ENCODE measurements at places on chromosomes 6 and 20.

DNA sequence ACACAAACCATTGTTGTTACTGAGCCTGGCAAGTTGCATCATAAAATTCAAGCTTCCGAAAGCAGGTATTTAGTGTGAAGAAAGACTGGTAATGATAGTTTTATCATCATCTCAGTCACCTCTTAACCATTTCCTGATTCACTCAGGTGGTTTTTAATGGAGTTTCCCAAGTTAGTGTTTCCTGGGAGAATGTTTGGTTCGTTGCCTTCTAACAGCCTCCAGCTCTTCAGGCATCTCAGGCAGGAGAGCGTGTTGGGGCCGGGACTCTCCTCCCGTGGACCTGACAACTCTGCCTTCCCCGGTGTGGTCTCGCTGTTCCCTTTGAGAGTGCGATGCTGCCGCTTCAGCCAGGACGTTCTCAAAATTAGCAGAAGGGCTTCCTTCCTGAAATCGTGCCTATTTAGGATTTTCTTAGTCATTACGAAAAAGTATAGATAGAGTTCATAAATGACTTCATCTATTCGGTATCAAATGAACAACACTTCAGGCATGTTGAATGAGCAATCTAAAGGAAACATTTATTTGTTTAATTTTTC, 105.0 kb upstream of the QKI start:
- no peak for DNase-seq

GRCh38 chr20:41054070-41054846, 25.6 kb downstream of the TOP1 start:
- DNase-seq: no peak

DNA sequence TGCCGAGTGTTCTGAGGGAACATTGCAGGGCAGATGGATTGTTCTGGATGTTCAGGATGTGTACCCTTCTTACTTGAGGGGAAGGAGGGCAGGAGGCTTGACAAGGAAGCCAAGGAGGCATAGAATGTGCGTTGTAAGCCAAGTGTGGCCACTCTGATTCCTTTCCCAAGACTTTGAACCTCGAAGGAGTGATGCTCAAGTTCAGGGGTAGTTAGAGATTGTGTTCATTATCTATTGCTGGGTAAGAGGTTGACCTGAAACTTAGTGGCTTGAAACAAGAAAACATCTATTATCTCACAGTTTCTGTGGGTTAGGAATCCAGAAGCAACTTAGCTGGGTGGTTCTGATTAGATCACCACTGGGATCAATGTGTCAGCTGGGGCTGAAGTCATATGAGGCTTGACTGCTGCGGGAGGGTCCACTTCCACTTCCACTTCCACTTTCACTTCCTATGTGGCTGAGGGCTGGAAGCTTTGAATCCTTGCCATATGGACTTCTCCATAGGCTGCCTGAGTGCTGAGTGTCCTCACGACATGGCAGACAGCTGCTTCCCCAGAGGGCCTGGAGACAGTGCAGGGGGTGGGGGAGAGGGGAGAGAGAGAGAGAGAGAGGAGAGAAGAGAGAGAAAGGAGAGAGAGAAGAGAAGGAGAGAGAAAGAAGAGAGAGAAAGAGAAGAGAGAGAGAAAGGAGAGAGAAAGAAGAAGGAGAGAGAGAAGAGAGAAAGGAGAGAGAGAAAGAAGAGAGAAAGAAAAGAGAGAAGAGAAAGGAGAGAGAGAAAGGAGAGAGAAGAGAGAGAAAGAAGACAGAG, 6.9 kb upstream of the CD40 start:
- no peak for DNase-seq

GRCh38 chr6:159646733-159647132, 46.3 kb downstream of the SOD2 start:
- DNase-seq: no peak

- DNase-seq: no peak
Observed at GRCh38 chr6:21610341-21610740, 16.8 kb downstream of the SOX4 start.

GRCh38 chr20:45810191-45810970, 2.1 kb upstream of the UBE2C start:
- no peak for DNase-seq

DNA sequence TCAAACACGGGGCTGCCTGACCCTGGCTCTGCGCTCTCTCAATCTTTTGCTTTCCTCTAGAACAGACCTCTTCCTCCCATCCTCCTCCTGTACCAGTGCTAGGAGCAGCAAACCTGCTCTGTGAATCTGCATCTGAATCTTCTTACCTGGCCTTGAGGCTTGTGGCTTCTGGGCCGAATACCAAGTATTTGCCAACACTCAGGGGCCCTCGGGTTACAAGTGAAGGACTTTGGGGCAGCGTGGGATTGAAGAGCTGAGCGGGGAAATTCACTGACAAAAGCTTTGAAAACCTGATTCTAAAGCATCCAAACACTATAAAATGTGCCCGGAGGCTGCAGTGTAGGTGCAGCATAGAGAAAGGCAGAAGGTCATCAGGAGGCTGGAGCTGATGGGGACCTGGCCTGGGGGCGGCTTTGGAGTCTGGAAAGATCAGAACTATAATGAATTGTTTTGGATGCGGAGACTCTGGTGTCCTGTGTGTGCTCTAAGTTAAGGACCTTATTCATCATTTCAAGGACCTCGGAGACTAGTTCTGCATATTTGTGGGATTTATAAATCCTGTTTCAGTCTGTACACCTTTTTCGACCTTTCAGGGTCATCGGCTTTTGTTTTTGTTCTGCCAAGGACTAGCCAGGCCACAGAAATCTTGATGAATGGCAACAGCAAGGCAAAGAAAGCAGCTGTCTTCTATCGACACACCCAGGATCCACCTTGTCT, 16.4 kb upstream of the IGF2R start:
- DNase-seq: no peak

- no peak for DNase-seq
Observed at GRCh38 chr20:51365670-51366069, 176.8 kb downstream of the NFATC2 start.

DNA sequence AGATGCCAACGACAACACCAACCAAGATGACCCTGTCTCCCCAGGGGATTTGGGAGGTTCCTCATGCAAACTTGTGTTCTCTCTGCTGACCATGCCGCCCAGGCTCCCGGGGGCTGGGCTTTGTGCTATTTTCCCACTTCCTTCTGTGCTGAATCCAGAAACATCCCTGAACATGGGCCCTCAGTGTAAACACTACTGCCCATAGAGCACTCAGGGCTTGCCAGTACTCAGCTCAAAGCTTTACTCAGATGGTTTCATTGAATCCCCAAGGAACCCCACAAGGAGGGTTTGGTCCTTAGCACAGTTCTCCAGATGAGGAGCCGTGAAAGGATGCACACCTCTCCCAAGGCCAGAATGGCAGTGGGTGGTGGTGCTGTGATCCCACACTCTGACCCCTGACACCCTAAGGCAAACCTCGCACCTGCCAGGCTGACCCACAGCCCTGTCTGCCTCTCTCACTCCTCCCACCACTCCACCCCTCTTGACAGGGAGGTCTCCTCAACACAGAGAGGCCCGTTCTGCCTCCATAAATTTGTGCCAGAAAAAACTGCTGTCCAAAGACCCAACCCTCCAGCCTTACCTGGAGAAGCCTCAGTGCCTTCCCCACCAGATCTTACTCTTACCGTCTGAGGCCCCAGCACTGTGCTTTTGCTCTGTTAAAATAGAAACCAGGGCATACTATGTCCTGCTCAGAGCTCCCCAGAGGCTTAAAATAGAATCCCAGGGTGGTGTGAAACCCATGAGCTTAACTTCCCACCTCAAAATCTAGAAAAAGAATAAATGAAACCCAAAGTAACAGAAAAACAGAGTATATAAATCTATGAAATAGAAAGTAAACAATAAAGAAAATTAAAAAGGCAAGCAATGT, 283.0 kb upstream of the CDH4 start:
- no peak for DNase-seq

GRCh38 chr6:135318738-135319469, 137.8 kb downstream of the MYB start:
- no peak for DNase-seq

DNA sequence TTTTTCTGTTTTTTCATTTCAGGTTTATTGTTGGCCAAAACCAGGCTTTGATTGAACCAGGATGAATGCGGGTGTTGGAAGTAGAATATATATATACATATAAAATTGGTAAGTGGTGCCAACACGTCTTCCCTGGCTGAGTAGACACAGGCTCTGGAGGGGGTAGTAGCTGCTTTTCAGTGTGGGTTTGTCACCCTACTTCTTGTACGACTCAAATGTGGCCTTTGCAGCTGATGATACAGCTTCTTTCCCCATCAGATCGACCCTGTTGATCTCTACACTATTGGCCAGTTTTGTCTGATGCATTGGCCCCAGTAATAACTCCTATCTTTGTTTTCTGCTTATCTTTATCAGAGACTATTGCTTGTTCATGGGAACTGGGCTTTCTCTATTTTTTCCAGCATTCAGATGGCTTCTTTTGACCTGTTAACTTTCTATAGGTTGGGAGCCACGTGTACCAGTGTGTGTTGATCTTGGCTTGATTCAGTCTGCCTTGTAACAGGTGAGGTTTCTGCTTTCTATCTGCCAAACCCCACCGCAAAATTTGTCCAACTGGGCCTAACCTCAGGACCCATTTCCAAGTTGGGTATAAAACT, 2.7 kb upstream of the ZNFX1 start:
- no peak for DNase-seq

DNA sequence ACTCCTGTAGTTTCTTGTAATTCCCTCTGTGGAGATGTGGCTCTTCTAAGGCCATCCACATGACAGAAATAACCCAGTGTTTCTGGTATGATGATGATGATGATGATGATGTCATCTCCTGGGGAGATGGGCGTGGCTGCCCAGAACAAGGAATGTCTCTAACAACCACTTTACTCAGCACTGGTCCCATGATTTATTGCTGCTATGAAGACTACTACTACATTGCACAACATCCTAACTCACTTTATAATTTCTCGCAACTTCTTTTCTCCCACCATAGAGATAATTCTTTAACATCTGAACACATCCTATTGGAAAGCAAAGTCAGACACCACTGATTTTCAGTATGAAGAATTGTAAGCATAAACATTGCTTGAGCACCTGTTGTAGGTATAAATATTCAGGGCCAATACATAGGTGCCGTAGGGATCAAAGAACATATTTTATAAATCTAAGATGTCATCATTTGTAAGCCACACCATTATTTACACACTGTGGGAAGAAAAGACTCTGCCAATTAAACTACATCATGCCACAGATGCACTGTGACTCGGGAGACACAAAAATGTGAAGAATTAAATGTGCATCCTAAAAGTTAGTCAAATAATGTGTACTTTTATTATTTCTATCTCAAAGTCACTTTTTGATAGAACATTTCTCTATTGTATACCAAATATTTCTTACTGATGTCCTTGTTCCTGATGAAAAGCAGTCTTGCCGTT, 6.4 kb downstream of the TPMT start:
- DNase-seq: no peak

DNA sequence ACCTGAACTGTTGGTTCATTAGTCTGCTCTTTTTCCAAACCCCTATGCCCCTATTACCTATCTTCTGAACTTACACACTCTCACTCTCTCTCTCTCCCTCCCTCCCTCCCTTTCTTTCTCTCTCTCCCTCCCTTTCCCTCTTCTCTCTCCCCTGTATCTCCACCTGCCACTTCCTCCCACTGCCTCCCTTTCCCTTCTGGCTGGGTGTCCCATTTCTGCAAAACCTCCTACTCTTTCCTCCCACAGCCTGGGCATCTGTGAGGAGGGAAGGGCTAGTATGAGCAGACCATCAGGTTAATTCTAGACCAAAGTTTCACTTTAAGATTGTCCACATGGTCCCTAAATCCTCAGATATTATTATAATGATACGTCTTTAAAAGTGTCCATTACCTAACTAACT, 95.1 kb downstream of the TMEM200A start:
- no peak for DNase-seq

DNA sequence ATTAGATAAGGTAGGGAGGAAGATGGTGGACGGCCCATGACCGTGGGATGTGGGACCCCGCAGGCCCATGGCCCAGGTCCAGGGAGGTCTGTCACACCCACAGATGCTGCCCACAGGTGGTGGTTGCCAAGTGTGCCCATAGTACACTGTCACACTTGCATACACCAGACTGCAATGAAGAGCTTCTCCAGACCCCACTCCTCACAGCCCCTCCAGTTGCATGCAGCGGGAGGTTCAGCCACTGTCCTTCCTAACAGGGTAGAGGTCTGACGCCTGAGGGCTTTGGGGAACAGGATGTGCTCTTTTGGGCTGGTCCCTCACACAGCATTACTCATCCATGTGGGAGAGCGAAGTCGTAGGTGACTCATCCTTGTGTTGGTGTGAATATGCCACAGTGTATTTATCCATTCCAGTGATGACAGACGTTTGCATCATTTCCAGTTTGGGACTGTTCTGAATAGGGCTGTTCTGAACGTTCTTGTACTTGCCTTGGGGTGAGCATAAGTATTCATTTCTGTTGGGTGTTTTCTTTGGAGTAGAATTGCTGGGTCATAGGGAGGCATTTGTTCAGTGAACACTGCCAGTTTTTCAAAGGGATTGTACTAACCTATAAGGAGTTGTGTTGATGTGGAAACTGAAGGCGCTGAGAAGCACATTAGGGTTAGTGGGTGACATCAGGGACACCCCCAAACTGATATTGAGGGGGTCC, 10.1 kb upstream of the PYGB start:
- DNase-seq: no peak

DNA sequence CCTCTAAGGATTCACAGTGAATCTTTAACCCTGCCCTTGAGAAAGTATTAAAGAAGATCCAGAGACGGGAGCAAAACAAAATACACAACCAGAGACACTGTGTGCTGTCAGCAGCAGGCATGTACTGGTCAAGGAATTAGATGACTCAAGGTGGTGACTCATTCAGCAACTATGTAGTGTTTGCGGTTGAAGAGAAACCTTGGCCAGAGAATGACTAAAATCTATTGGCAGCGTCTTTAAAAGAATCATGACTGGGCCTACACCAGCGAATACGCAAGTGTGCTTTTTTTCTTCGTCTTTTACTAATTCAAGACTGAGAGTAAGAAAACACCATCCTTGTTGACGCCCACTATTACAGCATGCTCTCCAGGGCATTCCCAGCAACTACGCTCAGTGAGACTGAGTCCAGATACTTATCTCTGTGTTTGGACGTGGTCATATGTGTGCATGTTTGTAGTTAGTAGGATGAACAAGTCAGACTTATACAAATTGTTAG, 72.4 kb upstream of the BACH2 start:
- DNase-seq: no peak

DNA sequence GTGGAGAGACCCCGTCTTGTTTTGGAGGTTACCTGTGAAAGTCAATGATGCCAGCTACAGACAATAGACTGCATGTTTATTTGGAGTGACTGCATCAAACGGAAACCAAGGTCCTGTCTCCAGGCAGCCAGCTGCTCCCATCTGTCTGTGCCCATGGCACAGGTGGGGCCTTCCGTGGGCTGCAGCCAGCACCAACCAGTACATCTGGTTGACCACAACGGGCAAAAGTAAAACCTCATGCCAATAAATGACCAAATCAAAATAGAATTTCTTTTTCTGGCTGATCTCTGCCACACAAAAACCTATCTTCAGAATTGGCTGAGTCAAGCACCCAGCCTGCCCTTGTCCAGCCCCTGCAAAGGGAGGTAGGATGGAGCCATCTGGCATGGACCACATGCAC, 33.5 kb downstream of the DLL1 start:
- no peak for DNase-seq

Measured in omental fat pad (tissue), 4 donors.